ENCODE measurements at places on chromosomes 11 and 22.

DNA sequence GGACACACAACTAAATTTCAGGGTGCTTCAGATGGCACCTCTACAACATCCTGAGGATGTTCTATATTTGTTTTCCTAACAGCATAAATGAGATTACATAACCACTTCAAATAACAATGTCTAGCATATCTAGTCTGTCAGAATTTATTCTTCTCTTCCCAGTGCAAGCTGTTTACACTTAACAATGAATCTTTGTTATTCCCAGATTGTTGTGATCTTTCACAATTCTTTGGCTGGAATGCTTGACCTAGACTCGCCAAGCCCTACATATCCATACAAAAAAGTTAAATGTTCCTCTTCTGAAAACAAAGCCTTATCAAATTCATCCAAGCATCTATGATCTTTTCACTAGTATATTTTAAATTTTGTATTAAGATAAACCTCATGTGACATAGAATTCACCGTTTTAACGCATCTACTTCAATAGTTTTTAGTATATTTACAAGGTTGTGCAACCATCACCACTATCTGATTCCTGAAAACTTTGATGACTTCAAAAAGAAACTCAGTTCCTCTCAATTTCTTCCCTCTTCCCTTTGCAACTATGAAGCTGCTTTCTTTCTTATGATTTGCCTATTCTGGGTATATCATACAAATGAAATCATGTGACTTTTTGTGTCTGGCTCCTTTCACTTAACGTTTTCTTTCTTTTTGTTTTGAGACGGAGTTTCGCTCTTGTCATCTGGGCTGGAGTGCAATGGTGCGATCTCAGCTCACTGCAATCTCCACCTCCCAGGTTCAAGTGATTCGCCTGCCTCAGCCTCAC lies 61.7 kb upstream of the CHRNA10 start:
- no peak for DNase-seq

GRCh38 chr11:29996016-29996415 lies 20.8 kb downstream of the KCNA4 start:
- no peak for DNase-seq

DNA sequence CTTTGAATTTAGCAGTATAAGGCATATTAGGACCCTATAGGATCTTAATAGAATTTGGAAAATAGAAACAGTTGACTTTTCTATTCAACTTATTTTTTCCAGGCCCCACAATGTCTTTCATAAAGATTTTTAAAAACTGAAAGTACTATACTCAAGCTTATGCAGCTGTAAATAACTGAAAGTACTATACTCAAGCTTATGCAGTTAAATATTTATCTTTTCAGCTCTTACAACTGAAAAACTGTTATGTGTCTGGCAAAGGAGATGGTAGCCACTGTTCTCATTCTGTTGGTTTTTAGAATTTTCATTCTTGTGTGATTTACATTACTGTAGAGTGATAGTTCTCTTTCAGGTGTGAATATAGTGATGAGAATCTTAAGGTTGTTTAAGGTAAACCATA lies 16.5 kb downstream of the HIPK3 start:
- no peak for DNase-seq

DNA sequence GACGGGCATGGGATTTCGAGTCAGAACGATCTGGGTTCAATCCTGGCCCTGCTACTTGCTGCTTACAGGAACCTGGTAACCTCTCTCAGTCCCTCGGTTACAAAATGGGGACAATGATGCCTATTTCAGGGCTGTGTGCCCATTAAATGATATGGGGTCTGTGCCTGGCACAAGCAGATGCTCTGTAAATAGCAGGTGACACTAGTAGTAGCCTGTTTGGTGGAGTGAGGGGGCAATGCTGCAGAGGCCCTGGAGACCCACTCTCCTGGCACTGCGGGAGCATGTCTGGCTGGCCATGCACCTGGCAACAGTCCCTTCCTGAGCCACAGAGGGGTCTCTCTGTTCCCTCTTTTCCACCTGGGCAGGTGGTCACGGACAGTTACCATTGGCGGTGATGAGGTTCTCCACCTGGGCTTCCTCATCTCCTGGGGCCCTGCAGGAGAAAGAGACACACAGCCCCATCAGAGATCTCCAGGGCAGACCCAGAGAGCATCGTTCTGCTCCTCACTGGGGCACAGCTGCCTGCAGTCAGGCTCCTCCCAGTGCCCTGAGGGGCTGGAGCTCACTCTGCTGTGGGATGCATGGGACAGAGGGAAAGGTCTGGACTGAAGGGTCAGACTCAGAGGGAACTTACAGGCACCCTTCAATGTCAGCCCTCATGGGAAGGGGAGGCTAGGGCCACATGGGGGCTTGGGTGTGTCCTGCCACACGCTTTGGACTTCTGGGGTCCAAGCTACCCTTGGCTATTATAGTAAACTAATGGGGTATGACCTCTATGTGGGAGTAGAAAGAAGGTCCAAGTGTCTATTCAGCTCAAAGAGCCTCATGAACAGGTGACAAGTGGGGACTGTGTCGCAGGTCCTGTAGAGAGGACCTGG lies 15.6 kb upstream of the FXYD2 start:
- no peak for DNase-seq

DNA sequence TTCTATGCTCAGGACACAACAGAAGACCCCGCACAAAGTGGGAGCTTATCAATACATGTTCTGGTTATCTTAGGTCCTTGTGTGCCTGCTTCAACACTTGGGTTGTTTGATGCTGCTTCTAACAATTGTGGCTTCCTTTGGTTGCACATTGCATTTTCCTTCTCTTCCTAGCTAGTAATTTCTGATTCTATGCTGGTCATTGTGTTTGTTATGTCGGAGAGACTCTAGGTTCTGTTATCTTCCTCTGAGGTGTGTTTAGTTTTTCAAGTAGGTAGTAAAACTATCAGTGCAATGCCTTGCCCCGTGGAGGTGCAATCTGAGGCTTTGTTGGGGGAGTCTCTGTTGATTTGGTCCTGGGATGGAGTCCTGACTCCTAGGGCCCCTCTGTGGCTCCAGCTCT lies 414.2 kb downstream of the SHANK2 start:
- DNase-seq: no peak

GRCh38 chr11:32885556-32885955 lies 7.1 kb upstream of the QSER1 start:
- no peak for DNase-seq

- no peak for DNase-seq
These were observed at the start of gene KREMEN1 for GRCh38 chr22:29072979-29073617. Gene KREMEN1, plus strand, starts transcription at chr22:29073035. Its CDS starts 96 bp downstream, at chr22:29073131.

DNA sequence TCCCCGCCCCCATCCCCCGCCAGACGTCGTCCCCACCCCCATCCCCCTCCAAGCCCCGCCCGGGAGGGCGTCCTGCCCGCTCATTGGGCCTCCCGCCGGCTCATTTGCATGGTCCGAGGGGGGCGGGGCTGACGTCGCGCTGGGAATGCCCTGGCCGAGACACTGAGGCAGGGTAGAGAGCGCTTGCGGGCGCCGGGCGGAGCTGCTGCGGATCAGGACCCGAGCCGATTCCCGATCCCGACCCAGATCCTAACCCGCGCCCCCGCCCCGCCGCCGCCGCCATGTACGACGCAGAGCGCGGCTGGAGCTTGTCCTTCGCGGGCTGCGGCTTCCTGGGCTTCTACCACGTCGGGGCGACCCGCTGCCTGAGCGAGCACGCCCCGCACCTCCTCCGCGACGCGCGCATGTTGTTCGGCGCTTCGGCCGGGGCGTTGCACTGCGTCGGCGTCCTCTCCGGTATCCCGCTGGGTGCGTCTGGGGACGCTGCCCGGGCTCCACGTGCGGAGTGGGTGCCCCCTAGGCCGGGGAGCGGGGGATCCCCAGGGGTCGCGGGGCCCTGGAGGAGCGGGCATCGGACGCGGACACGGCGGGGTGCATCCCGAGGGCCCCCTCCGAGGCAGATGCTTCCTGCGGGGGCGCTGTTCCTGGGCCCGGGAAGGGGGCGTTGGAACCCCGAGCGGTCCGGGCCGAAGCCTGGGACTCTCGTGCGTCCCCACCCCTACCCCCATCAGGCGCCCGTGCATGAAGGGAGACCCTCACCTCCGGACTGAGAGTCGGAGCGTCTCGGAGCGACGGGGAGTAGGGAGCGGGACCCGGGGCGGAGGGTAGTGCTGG lies at the start of gene PNPLA3:
Gene PNPLA3, plus strand, starts transcription at position 175 of the 834 bp plus-strand sequence. Its CDS starts 107 bp downstream, at position 282.
- DNase-seq: peak; percentile 64

GRCh38 chr11:100593291-100593690 lies 93.8 kb upstream of the ARHGAP42 start:
- no peak for DNase-seq

Measured in stimulated activated CD8-positive, alpha-beta memory T cell treated with anti-CD3 and anti-CD28 coated beads, Interleukin-2, amount 100 ng/mL, for 1 hour (primary cell).